Hematopoietic multipotent progenitor cell treated with erythropoietin and hydrocortisone succinate and interleukin-3 and kit ligand, for 8 days (in vitro differentiated cells): ENCODE measurements at places on chromosomes 4 and X.

DNA sequence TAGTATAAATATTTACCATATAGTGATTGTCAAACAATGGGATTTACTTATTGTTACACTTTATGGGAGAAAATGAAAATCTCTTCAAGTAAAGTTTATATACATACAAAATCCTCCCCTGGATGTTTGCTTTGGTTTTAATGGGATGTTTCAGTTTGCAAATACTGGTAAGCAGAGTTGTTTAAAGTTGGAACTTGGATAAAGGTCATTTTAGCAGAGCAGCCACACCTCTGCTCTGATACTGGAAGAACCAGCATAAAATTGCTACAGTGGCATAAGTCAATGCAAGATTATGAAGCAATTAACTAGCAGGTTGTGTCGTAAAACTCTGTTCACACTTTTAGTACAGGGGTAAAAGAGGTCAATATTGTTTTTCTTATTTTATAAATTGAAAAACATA, 101.2 kb downstream of the TRAPPC11 start:
- no peak for DNase-seq

DNA sequence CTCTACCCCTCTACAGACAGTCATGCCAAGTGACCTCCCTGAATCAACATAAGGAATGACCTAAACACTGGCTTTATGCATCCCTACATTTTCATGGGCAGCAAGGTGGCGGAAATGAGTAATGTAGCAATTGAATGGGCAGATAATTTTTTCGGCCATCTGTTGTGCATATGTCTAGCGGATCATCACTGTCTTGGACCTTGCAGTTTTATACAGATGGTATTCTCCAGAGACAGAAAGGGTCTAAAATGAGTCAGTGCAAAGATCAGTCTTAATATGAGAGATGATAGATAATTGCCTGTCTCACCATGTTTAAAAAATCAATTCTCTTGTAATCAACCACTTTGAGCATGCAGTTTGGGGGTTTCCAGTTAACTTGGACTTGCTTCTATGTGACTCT, 177.3 kb upstream of the DKK2 start:
- DNase-seq, result no peak

- no peak for DNase-seq
Measured at GRCh38 chrX:18410038-18410437, 15.4 kb upstream of the CDKL5 start.

- DNase-seq, result no peak
Measured at GRCh38 chr4:153413842-153414241, 52.3 kb upstream of the TMEM131L start.

- DNase-seq, result no peak
Measured at GRCh38 chr4:10787365-10787764, 102.8 kb upstream of the CLNK start.

DNA sequence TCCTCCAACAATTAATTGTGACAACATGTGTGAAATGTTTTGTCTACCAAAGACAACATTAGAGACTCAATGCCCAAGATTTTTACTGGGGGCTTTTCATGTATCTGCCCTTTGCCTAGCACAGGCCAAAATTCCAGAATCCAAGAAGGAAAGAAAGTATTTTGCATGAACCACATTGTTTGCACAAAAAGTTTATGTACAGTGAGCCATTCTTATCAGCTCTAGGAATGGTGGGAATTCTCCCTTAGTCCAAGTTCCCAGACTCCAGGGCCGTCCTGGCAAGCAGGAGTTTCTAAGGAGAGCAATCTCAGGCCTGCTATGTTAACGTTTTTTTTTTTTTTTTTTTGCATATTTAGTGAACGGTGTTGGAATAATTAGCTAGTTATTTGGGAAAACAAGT, 21.6 kb downstream of the GPRASP1 start:
- no peak for DNase-seq

DNA sequence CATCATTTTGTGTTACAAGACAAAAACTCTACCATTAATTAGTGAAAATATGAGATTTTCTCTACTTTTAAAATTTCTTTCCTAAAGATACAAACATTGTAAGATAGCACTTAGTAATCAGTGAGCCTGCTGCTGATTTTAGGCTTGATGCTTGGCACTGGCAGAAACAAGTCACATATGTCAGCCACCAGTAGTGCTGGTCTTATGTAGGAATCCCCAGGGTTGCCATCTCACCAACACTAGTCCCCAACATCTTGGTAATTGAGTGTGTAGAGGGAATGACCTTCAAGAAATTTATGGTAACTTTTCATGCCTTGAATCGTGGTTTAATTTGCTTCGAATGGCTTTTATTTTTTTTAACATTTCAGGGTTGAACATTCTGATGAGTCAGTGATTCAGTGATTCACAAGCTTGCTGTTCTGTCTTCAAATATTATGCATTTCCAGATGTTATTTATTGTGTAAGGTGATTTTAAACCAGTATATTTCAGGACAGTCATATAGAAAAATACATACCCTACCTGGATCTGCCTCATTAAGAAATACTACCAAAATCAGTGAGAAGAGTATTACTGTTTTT, 11.9 kb downstream of the EXOC1 start:
- no peak for DNase-seq

GRCh38 chrX:68556036-68556435, 57.2 kb downstream of the YIPF6 start:
- DNase-seq, result no peak

GRCh38 chrX:63929608-63930007, 144.6 kb upstream of the ARHGEF9 start:
- no peak for DNase-seq

GRCh38 chr4:128684016-128684415, 125.5 kb upstream of the JADE1 start:
- DNase-seq, result no peak

DNA sequence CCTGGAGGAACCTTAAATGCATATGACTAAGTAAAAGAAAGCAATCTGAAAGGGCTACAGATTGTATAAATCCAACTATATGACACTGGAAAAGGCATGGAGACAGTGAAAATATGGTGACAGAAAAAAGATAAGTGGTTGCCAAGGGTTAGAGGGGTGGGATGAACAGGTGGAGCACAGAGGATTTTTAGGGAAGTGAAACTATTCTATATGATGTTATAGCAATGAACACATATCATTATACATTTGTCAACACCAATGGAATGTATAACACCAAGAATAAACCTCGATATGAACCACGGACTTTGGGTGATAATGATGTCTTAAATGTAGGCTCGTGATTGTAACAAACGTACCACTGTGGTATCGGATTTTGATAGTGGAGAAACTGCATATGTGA, 40.7 kb downstream of the NPY5R start:
- no peak for DNase-seq

GRCh38 chrX:57669961-57670360, 10.1 kb downstream of the NLRP2B start:
- no peak for DNase-seq

GRCh38 chr4:128524311-128524710, 236.7 kb upstream of the PGRMC2 start:
- peak; percentile 75 for DNase-seq

GRCh38 chr4:7635445-7636239, 200.9 kb upstream of the PSAPL1 start:
- DNase-seq, result no peak

DNA sequence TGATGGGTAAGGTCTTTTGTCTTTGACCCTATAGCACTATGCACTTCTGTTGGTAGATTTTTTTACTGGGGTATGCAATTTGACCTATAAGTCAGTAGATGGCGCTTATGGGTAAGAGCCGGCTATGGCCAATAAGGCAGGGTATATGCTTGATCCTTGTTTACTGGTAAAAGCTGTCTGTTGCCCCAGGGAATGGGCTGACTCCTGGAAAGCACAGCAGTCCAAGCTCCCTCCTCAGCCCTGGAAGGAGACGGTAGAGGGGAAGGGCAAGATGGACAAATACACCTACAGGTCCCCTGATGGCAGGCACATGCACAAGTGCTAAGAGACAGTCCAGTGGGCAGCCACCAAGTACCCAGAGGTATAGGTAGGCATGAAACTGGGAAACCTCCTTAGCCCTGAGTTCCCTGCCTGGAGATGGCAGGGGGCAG, 63.7 kb downstream of the ADAMTS3 start:
- peak; percentile 66 for DNase-seq

DNA sequence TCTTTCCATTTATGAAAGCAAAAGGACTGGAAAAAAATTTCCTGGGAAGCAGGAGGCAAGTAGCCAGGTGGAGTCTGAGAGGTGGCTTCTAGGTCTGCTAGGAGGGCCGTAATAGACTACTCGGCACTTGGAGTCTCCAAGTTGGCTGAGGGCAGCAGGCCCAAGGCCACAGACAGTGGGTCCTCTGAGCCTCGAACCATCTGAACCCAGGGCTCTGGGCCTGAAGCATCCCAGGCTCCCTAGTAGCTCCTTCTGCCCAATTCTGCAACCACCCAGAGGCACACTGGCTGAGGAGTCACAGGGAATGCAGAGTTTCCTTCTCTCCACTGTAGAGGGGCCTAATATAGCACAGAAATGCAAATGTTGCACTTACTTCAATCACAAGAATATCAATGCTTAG, 19.8 kb downstream of the TKTL1 start:
- DNase-seq, result no peak

- no peak for DNase-seq
Measured at GRCh38 chr4:57116245-57116644, 6.1 kb upstream of the IGFBP7 start.

DNA sequence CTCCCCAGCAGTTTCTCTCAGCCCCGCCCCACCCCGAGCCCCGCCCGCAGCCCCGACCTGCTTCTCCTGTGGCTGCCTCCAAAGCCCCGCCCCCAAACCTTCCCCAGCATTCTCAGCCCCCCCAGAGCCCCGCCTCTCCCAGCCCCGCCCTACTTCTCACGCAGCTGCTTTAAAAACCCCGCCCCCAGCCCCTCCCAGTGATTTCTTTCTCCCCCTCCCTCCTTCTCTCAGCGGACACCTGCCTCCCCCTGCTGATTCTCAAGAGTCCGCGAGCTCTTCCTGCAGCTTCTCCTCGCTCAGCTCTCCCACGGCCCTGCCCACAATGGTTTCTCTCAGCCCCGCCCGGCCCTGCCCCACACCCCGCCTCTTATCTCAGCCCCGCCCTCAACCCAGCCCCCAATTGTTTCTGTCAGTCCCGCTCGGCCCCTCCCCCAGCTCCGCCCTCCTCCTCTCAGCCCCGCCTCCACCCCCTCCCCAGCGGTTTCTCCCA, 636 bp upstream of the EOLA1 start:
- DNase-seq, result peak; percentile 79
